Naive thymus-derived CD4-positive, alpha-beta T cell (primary cell): ENCODE measurements at places on chromosomes 6 and 20. TPM values are rescaled to one million over a fixed set of nuclear protein-coding genes. Genes with fewer than 3 reads are reported as not detected.

DNA sequence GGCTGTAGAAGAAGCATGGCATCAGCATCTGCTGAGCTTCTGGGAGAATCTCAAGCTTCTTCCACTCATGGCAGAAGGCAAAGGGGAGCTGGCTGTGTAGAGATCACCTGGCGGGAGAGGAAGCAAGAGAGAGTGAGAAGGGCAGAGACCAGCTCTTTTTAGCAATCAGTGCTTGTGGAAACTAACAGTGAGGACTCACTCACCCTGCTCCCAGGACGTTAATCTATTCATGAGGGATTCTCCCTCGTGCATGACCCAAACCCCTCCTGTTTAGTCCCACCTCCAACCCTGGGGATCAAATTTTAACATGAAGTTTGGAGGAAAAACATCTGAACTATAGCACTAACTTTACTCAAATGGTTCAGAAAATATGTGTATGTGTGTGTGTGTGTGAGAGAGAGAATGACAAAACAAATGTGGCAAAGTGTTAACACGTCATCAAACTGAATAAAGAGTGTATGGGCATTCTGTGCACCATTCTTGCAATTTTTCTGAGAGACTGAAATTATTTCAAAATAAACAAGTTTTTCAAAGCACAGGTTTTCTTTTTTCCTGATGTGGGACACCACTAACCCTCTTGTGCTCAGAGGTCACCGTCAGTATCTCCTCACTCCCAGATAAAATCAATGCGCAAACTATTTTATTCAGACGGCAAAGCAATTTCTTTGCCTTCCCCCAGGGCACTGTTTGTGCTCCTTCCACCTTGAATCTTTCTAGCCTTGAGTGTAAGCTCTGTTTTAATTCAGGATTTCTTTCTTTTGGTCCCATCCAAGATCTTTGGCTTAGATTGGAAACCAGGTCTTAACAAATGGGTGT, 23.2 kb upstream of the XRN2 start:
- DNase-seq, result no peak

GRCh38 chr6:161918628-161919205, 644.9 kb upstream of the AGPAT4 start:
- no peak for DNase-seq

DNA sequence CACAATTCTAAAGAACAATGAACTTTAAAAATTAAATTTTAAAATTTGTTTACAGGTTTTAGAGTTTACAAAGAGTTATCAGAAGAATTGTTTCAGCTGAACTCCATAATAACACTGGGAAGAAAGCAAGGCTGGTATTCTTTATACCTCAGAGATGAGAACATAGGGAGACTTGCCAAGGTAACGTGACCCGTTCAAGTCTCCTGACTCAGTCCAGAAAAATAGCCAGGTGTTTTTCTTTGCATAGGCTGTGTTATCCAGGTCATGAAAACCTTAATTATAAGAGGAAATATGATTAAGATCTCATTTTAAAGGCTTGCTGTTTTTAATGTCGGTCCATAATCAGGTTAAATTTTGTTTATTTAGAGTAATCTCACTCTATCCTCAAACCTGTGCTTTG, 8.5 kb upstream of the C6orf141 start:
- DNase-seq, result no peak

GRCh38 chr6:138446821-138447220, 42.8 kb downstream of the HEBP2 start:
- no peak for DNase-seq

Gene CRISP2
- not detected in 2 replicates for total RNA-seq
